CD14-positive monocyte (primary cell): ENCODE measurements at places on chromosomes 7 and 10. TPM values are rescaled to one million over a fixed set of nuclear protein-coding genes. Genes with fewer than 3 reads are reported as not detected.
A peak's percentile ranks its signal among the peaks of the same experiment; 100 is the strongest.

- no peak for DNase-seq
These were observed 27.7 kb upstream of the NRBF2 start for GRCh38 chr10:63105225-63106110.

- no peak for DNase-seq
These were observed 468.0 kb upstream of the ZMIZ1 start for GRCh38 chr10:78600740-78601139.

The SEPHS1 gene
- polyA plus RNA-seq = 8.9 and 16.3 TPM in 2 replicates

- no peak for DNase-seq
These were observed 84.2 kb downstream of the TBXAS1 start for GRCh38 chr7:139913021-139913844.

DNA sequence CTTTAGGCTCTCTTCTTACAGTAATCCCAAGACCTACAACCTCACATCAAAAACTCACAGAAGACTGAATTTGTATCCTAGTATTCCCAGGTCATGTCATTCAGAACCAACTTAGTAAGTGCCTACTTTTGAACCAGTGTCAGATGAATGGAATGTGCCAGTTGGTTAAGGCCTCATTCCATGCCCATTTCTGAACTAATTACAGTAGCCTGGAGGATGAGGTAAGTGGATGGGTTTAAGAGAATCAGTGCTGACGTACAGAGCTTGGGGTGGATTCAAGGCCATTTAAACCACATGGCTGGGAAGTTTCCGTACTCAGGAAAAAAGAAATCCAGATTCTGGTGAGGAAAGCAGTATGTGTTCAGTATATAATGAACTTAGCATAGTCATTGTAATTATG lies 21.9 kb upstream of the FOXP2 start:
- no peak for DNase-seq

The PON1 gene
- polyA plus RNA-seq = not detected

DNA sequence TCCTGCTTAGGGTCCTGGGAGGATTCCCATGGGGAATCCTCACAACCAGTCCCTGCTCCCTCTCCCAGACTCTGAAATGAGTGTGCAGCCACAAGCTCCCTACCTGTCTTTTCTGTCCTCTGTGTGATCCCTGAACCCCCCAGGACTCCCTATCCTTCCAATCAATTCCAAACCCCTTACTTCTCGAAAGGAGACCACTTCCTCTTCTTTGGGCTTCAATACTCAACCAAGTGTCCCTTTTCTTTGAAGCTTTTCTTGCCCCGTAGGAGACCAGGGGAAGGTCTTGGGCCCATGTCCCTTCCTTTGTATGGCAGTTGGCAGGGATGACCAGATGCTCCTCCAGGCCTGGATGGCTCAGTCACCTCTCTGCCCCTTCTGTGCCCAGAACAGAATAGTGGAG lies 1.7 kb downstream of the AEBP1 start:
- no peak for DNase-seq

DNA sequence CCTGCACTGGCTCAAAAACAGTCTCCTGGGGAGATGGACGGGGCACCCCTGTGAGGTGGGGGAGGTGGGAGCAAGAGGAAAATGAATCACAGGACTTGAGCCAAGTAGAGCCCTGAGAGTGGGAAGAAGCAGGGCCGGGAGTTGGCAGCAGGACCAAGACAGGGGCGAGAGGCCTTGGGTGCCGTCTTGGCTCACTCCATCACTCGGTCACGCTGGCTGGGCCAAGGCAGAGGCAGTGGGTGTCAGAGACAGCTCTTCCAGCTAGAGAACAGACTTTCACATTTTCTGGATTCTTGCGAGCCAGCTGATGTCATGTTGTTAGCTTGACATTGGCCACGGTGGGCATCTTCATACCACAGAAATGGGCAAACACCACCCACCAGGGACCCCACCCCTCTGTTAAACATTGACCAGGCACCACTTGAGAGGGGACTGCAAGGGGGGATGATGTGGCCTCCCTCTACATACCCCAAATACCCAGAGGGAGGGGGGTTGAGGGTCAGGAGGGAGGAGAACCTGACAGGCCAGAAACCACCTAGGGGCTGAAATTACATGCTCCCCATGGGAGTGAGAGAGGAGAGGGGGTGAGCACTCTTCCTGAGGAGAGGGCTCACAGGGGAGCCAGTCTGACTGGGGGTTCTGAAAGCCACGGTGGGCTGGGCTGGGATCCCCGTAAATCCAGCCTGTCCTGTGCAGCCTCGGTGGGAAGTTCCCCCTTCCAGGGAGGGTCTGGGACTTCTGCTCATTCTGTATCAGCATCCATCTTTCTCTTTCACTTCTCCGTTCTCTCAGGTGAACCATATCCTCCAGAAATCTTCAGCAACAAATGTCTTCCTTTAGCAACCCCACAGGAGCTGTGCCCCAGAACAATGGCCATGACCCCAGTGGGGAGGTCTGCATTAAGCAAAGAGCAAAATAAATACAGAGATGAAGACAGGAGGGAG lies 19.6 kb downstream of the CAMK2B start:
- DNase-seq = no peak

- DNase-seq = peak; percentile 11
These were observed 563.6 kb upstream of the SEMA3D start for GRCh38 chr7:85750454-85750949.

The IL2RA gene
- not detected in 2 replicates for polyA plus RNA-seq

- no peak for DNase-seq
These were observed 27.0 kb upstream of the JAZF1 start for GRCh38 chr7:28207486-28208158.

DNA sequence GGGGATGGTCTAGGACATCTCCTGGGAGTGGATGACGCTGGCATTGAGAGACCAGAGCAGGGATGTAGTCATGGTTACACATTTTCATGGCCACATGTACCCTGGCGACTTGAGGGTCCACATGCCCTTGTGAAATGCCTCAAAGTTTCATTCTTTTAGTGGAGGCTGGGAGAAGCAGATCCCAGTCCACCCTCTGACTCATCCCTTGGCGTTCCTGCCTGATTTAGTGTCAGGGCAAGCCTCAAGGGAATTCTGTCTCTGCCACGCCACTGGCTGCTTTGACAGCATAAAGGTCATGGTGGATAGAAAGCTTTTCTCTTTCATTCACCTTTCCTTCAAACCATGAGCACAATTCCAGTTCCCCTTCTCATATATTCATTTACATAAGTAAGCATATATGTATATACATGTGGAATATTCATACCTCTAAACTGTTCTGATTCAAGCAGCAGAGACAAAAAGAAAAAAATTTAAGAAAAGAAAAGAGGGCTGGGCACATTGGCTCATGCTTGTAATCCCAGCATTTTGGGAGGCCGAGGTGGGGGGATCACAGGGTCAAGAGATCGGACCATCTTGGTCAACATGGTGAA lies 21.8 kb upstream of the KIF5B start:
- DNase-seq = no peak

DNA sequence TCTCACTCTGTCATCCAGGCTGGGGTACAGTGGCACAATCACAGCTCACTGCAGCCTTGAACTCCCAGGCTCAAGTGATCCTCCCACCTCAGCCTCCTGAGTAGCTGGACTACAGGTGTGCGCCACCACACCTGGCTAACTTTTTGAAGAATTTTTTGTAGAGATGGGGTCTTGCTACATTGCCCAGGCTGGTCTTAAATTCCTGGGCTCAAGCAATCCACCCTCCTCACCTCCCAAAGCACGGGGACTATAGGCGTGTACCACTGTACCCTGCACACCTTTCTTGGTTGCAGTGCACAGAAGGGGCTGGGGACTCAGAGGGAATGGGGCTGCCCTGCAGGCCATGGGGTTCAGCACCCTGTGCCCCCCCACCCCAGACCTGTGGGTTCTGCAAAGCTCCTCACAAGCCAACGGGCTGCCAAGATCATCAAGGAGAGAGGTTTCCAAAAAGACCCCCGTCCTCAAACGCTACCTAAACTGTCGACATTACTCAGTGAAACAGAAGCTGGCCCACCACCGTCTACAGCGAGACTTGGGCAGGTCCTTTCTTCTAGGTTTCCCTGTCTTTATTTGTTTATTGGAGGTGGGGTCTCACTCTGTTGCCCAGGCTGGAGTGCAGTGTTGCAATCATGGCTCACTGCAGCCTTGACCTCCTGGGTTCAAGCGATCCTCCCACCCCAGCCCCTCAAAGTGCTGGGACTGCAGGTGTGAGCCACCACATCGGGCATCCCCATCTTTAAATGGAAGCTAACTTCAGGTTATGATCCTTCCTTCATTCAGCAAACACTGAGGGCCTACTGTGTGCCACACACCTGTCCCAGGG lies 26.6 kb upstream of the ELFN1 start:
- no peak for DNase-seq

- DNase-seq = no peak
These were observed 262.7 kb downstream of the CTNNA3 start for GRCh38 chr10:67433276-67433675.

The UPP1 gene
- polyA plus RNA-seq = 175 and 212 TPM in 2 replicates

DNA sequence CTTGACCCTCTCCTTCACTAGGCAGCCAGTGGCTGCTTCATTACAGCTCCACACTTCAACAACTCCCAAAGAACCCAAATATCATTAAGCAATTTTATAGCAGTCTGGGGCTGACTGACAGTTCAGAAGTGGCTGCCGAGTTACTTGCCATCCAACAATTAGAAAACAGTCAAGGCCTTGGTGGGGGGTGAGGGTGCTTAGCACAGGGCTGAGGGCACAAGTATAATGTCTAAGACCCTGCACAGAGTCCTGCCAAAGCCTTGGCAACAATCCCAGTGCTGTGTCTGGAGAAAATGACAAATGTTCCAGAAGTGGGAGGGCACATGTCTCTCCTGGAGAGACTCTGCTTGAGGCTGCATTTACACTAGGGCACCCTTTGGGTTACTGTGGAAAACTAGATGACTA lies 71.1 kb downstream of the CXCL12 start:
- DNase-seq = no peak

The SPDYE2B gene
- polyA plus RNA-seq = not detected

The PLAC9 gene
- not detected for polyA plus RNA-seq

DNA sequence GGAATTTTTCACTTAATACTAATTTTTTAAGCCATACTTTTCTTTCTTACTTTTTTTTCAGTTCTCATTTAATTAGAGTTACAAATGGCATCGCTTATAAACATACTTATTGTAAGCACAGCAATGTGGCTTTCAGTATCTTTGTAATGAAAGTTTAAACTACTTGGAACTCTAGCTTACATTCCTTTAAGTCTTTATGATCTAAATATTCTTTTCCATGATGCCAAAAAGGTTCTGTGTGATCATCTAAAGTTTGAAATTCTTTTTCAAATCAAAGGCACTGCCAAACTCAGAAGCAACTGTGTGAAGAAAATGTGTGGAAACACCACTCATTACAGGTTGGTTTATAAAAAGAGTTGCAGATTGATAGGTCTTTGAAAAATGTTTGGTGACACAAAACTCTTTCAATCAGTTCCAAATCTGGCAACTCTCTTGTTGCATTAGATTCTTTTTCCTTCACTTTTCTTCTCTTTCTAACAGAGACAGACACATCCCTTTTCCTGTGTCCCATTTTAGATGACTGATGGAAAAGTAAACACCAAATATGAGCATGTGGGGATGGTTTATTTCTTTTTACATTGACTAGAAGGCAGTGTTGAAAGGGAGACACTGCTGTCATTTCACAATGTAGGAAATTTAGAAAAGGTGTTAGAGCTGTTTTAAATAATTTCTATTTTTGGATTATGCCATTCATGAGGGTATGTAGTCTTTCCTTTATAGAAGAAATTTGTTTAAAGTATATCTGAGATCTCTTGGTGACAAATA lies 392.3 kb downstream of the SUGCT start:
- no peak for DNase-seq

DNA sequence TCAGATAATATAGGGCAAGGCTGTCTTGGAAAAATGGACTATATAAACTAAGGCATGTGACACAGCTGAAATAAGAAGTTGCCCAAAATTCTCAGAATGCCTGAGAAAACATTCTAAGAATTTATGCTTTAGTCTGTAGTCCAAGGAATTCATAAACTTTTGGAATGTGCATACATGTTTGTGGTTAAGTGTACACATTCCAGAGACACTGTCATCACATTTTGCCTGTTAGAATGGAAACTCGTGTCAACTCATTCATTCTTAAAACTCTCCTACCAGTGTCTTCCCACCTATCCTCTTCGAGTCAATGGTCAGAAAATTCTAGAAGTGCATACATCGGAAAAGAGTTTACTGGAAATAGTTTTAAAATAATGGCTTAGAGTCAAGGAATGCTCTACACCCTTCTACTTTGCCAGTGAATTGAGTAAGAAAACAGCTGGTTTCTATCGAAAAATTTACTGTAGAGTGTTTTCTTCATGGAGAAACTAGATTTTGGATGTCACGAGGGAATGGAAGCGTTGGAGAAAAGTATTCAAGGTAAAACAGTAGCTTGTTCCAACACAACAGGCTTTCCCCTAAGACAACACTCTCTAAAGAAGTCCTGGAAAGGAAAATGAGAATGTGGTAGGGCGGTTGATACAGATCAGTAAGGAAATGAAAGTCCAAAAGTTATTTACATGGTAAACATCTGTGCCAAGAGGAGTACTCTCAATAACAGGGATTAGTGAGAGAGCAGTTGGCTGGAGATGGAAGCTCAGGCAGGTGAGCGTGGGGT lies 1177.6 kb upstream of the C7orf33 start:
- no peak for DNase-seq

- DNase-seq = no peak
These were observed 4.5 kb upstream of the ASB10 start for GRCh38 chr7:151191544-151191943.

- DNase-seq = no peak
These were observed 13.6 kb downstream of the ANXA11 start for GRCh38 chr10:80191589-80192270.

DNA sequence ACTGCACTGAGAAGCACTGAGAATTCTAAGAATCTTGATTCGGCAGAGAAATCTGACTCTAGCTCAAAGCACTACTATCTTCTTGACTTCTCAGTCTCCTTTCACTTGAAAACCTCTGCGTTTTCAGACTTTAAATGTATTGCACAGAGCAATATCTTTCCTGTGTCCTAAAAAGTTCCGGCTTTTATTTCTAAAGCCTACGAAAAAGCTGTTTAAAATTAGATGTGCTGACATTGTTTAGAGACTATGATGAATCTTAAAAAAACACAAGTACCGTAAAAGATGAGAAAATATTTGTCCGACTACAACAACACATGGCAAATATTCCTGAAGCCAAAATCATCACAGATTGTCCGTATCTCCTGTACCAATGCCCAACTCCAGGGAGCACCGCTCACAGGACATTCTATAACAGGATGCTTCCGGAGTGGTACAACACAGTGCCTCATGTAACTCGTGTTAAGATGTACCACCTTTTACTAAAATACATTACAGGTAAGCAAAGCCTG lies 136.9 kb downstream of the CUBN start:
- no peak for DNase-seq

- DNase-seq = peak; percentile 25
These were observed 136.1 kb downstream of the ICA1 start for GRCh38 chr7:8125680-8126444.

- DNase-seq = no peak
These were observed 891 bp upstream of the WAPL start for GRCh38 chr10:86522510-86522855.
